ENCODE measurements at places on chromosomes 16 and 17. TPM values are rescaled to one million over a fixed set of nuclear protein-coding genes. Genes with fewer than 3 reads are reported as not detected.

MYOCD gene
- total RNA-seq, result 0.66 TPM

RAB26 gene
- total RNA-seq, result 4.4 TPM

HBQ1 gene
- 7.3 TPM for total RNA-seq

C16orf96 gene
- total RNA-seq, result 0.02 TPM

NPIPB12 gene
- total RNA-seq, result 28.8 TPM

RCVRN gene
- total RNA-seq, result not detected

CACNG3 gene
- total RNA-seq, result not detected

PYY gene
- 0.08 TPM for total RNA-seq

TEX19 gene
- total RNA-seq, result 0.49 TPM

SLC43A2 gene
- total RNA-seq, result 5.7 TPM

HAS3 gene
- total RNA-seq, result 45.5 TPM
